NCI-H510A treated with DMSO at 0.1 percent for 48 hours (cell line): ENCODE measurements at places on chromosomes 12 and 14.
A peak's percentile ranks its signal among the peaks of the same experiment; 100 is the strongest.

DNA sequence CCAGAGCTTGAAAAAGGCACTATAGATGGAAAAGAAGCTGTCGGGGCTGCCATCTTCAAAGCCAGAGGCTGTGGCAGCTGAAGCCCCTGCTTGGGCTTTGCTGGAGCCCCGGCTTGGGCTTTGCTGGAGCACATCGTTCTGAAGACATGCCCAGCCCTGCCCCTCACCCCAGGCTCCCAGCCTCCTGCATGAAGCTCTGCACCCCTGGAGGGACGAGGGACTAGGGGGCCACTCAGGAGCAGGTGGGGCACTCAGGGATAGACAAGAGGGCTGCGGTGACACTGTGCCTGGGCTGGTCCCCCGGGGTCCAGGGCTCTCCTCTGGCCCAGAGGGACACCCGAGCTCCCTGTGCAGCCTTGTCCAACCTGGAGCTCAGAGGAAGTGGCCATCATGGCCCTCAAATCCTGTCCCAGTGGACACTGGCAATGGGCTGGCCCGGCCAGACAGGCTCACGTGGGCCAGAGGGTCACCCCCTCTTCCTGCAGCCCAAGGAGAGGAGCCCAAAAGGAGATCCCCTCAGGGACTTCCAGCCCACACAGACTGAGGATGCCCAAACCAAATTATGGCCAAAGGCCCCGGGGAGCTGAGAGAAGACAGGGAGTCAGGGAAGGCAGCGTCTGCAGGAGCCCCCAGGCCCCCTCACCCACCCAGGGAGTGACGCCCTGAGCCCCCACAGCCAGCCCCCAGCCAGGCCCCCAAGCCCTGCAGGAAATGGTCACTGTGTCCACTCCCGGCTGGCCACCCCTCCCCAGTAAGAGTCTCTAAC is 23.1 kb upstream of the C14orf180 start:
- DNase-seq, result no peak

DNA sequence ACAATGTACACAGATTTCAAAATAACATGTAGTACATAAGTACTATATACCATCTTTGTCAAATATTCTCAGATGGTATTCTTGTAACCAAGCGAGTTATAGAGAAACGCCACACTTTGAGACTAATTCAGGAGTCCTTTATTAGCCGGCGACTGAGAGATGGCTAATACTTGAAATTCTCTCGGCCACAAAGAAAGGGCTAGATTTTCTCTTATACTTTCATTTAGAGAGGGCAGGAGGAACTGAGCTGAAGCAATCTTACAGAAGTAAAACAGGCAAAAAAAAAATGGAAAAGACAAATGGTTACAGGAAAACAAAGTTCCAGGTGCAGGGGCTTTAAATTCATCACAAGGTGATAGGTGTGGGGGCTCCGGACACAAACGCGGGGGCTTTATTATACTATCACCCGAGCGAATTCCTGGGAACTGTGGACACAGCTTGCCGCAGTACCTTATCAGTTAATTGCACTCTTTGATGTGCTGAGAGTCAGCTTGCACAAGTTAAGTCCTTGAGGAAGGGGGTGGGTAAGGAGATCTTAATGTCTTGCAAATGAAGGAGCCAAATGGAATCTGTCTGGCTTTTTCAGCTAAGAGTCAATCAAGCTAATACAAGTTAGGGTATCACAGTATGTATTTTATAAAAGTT is 382.3 kb downstream of the KCNH5 start:
- DNase-seq, result no peak

DNA sequence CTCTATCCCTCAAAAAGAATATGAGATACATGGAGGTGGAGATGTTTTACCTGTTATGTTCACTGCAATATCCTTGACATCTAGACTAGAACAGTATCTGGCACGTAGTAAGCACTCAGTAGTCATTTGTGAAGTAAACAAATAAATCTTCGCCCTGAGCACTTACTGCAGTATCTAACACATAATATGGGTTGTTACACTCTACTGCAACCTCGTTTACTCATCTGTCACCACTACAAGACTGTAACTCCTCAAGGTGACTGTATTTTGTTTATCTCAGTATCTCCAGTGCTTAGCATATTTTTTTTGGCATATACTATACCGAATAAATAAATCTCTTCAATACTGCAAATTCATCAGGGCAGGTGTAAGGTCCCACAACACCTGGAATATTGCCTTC is 66.1 kb downstream of the WASHC3 start:
- peak; percentile 29 for DNase-seq

DNA sequence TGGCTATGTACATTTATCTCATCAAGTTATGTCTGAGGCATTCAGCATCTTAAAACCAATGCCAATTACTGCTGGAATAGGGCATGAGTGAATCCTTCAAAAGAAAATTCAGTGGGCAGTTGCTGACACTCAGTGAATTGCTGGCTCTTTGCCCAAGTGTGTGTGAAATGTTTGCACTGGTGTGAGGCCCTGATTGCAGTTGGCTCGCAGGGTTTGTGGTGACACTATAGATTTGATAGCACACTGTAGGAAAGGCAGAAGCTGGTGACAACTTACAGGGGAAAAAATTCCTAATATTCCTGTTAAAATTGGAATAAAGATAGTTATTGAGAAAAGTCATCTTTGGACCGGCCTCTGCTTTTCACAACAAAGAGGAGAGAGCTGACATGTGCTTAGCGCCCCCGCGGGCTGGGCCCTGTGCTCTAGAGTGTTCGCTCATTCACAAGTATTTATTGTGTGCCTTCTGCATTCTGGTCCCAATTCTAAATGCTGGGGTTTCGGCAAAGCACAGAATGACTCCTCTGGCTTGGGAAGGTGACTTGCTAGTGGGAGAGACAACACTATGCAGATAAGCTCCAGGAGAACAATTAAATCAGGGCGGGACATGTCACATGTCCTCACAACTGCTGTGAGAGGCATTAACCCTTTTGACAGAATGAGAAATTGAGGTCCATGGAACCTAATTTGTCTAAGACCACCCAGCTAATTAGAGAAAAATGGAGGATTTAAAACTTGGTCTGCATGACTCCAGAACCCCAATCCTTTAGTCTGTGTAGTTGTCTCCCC is 418.7 kb downstream of the NPAS3 start:
- peak; percentile 19 for DNase-seq

DNA sequence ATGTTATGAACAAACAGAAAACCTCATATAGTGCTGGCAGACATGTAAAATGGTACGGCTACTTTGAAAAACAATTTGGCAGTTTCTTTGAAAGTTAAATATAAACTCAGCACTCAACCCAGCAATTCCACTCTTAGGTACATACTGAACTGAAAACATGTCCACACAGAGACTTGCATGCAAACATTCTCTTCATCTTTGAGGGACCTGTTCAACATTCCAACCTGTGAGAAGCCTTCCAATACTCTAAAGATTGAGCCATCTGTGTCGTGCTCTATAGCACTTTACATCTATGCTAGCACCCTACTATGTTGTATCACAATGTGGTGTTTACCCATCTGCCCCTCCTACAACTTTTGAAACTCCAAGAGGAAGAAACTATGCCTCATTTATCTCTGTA is 79.3 kb downstream of the DNAI7 start:
- DNase-seq, result no peak

GRCh38 chr12:41289501-41289900 is 101.4 kb downstream of the PDZRN4 start:
- DNase-seq, result no peak

DNA sequence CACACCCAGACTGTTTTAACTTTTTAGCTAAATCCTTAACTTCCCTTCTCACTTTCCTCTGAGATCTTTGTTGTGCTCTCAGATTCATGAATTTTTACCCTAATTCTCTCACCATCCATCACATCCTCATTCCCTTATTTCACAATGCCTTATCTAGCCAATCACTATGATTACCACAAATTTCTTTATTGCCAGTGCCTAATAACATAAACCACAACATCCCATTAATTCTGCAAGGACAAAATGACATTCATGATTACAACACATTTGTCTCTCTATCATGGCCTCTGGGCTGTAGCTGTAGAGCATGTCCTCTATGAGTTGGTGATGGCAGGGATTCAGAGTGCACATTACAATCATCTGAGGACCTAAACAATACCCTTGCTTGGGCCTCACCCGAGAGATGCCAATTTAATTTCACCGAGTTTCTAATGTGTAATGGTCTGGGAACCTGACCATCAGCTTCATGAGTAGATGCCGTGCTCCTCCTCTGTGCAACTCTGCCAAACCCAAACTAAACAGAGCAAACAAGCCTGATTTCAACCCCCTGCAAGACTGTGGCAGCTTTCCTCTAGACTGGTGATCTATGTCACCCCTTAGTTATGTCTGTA is 99.3 kb downstream of the SPTSSA start:
- no peak for DNase-seq

DNA sequence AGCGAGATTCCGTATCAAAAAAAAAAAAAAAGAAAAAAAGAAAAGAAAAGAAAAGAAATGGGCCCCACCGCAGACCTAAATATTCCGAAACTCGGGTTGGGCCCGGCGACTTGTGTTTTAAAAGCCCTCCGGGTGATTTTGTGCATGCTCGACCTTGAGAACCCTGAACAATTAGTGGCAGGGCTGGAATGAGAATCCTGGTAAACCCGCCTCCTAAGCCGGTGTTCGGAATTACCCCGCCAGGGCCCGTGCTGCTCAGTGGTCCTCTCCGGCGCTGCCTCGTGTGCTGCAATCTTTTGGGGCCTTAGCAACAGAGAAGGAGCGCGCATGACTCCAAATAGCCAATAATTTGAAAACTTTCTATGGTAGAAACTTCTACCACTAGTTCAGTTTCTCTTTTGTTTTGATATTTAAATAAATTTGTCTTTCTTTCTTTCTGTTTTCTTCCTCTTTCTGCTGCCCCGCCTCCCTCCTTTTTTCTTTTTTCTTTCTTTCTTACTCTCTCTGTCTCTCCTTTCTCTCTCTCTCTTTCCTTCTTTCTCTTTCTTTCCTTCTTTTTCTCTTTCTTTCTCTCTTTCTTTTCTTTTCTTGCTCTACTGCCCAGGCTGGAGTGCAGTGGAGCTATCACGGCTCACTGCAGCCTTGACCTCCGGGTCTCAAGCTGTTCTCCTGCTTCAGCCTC is 1.5 kb upstream of the GALNT6 start:
- DNase-seq, result peak; percentile 35

DNA sequence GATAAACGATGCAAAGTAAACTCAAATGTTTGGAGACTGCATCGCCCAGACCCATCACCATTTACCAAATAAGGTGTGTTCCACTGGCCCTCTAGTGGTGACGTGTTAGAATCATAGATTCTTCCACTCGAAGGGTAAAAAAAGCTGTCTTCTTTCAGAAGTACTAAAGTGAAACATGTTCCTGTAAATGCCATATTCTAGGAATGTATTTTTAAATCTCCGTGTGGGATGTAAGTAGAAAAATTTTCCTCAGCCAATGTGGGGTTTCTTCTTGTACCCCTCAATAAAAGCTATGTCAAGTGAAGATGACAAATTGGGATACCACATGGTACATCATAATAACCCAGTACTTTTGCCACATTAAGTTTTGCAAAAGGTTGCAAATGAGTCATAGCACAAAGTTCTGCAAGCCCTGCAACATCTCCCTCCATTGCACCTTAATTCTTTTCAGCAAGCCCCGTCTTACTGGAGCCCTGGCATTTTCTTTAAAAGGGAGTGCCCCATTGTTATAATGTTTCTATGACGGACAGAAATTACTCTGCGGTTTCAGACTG is 100.8 kb downstream of the CCER1 start:
- peak; percentile 56 for DNase-seq

- DNase-seq, result no peak
Measured at GRCh38 chr12:46354111-46354801, 18.3 kb downstream of the SLC38A2 start.

- DNase-seq, result no peak
Measured at GRCh38 chr12:80589077-80589476, 118.4 kb upstream of the MYF6 start.

GRCh38 chr12:100755186-100755585 is 39.4 kb upstream of the ANO4 start:
- DNase-seq, result peak; percentile 51

DNA sequence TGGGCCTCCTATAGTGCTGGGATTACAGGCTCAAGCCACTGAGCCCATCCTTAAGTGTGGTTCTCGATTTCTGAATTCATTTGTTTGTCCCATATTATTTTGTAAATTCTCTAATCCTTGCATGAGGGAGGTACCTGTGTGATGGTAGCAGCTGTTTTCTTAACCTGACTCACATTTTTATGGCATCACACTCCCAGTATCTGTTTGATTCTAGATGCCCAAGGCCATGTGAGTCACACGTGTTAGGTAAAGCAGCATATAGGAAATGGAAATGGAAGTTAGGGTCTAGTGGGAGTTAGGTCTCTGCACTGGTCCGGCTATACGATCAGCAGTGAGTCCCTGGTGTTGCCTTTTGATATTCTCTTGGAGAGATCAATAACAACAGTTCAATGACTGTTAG is 198.1 kb downstream of the ERC1 start:
- DNase-seq, result no peak

GRCh38 chr12:26563552-26563951 is 269.4 kb downstream of the ITPR2 start:
- DNase-seq, result no peak

DNA sequence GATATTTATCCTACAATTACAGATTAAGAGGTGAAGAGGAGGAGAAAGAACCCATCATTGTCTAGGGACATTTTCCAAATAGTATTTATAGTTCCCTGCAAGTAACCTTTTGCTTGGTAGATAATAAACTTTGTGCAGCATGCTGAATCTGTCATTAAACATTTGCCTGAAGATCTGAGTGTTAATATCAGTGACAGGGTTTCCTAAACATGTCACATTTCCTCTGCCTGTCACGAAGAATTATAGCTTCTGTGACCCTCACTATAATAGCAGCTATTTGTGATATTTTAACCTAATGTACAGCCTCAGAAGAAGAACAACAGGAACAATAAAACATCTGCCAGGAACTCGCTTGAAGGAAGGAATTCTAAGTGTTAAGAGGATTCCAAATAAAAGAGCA is 350.3 kb downstream of the GXYLT1 start:
- no peak for DNase-seq

DNA sequence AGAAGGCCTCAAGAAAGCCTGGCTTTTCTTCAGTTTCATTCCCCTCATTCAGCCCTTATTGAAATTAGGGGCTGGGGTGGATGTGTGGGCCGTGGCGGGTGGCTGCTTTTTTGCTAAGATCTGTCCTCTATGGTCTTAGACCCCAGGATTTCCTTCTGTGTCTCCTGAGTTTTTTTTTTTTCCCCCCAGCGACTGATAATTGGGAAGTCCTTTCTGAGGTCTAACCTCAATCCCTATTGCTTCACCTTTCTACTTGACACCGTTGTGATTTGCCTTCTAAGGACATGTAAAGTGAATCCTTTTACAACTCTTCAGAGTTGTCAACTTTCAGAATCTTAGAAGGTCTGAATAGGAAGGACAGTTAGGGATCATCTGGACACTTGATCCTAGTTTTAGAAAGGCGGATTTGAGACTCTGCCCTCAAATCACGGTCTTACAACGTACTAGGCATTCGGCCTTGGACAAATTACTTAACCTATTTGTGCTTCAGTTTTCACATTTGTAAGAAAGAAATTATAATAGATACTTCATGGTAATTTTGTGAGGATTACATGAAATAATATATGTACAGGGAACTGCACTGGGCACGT is 4.4 kb downstream of the GPR84 start:
- no peak for DNase-seq

- DNase-seq, result no peak
Measured at GRCh38 chr12:92045852-92046251, 99.8 kb downstream of the BTG1 start.

- DNase-seq, result no peak
Measured at GRCh38 chr14:50063876-50064420, 52.4 kb downstream of the VCPKMT start.

- no peak for DNase-seq
Measured at GRCh38 chr14:90651271-90651804, 164.9 kb downstream of the TTC7B start.
